ENCODE measurements at places on chromosomes 2 and 18. TPM values are rescaled to one million over a fixed set of nuclear protein-coding genes. Genes with fewer than 3 reads are reported as not detected.

The SKOR2 gene
- not detected for total RNA-seq

The NDC80 gene
- 78.9 TPM for total RNA-seq

The MC2R gene
- not detected for total RNA-seq

GRCh38 chr18:72419914-72420313 lies 124.2 kb downstream of the CBLN2 start:
- DNase-seq = no peak

DNA sequence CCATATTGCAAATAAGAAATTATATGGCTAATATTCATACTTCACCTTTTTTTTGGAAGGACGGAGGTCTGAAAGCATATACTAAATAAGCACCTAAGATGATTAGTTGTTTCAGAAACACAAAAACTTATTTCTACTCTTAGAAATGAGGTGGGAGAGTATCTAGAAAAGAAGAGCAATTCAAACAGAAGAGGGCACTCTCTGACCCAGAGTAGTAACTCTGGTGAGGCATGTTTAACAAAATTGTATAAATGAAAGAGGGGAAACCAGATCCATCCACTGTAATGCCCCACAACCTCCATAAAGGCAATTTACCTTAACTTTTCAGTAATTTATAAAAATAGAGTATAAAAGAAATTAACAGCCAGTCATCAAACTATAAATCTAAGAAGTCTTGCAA lies 669.6 kb upstream of the VRK2 start:
- DNase-seq = no peak

- DNase-seq = no peak
Observed at GRCh38 chr2:26587994-26588393, 53.2 kb downstream of the CIB4 start.

DNA sequence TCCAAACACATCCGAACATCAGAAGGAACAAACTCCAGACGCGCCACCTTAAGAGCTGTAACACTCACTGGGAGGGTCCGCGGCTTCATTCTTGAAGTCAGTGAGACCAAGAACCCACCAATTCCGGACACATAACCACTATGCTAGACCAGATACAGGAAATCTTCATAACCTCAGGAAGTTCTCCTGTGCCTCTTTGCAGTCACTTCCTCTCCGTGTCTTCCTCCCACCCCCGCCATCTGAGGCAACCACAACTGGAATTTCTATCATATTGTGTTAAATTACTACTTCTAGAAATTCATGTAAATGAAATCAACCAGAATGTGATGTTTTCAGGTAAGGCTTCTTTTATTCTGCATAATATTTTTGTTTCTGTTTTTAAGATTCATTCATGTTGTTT lies 631.0 kb upstream of the NXPH2 start:
- no peak for DNase-seq

- peak; percentile 10 for DNase-seq
Observed at GRCh38 chr2:126902859-126903258, 4.2 kb downstream of the TEX51 start.

The SERPINB11 gene
- total RNA-seq = not detected

The SERPINB4 gene
- not detected for total RNA-seq
